Smooth muscle cell of the pulmonary artery (primary cell): ENCODE measurements at places on chromosomes 1 and 21. TPM values are rescaled to one million over a fixed set of nuclear protein-coding genes. Genes with fewer than 3 reads are reported as not detected.

The OR2L8 gene
- not detected in 2 replicates for total RNA-seq

The LCE1C gene
- not detected in 2 replicates for total RNA-seq

The OR6N1 gene
- not detected in 2 replicates for total RNA-seq

The GLIS1 gene
- 0.40 and 1.4 TPM in 2 replicates for total RNA-seq

The OR2AK2 gene
- total RNA-seq: not detected in 2 replicates

The RPTN gene
- not detected in 2 replicates for total RNA-seq

The CD34 gene
- 0.13 and 0.39 TPM in 2 replicates for total RNA-seq

The NDUFV3 gene
- 38.9 and 41.9 TPM in 2 replicates for total RNA-seq

The IL20 gene
- total RNA-seq: not detected in 2 replicates
